Stimulated activated CD4-positive, alpha-beta T cell treated with anti-CD3 and anti-CD28 coated beads, Interleukin-15, amount 100 ng/mL, for 1 hour (primary cell): ENCODE measurements at places on chromosomes 12 and 14.

DNA sequence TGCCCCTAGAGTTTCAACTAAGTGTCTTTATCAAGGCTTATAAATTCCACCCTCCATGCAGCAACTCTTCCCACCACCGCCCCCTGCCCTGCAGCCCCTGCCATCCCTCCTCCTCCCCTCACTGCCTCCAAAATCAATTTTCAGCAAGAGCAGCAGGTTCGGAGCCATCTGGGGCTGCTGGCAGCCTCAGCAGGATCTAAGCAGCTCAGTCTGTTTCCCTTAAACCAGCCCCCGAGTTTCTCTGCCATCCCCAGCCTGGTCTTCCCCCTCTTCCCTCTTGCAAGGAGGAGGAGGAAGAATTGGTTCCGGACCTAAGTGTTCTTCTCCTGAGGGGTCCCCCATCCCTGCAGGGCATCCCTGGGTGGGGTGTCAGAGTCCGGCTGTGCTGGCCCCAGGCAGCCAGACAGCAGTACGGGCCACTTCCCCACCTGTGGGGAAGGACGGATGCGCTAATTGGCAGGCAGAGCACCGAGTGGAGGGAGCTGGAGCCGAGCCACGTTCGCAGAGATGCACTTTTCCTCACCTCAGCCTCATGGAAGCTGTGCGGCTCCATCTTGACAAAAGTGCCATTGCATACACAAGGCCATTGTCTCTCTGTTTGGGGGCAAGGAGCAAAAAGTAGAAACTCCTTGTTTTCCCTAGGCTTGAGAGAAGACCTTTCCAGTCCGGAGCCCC is 189.3 kb downstream of the KCNA5 start:
- DNase-seq, result no peak

- DNase-seq, result no peak
These were observed 17.1 kb downstream of the ACTN1 start for GRCh38 chr14:68961781-68962584.

DNA sequence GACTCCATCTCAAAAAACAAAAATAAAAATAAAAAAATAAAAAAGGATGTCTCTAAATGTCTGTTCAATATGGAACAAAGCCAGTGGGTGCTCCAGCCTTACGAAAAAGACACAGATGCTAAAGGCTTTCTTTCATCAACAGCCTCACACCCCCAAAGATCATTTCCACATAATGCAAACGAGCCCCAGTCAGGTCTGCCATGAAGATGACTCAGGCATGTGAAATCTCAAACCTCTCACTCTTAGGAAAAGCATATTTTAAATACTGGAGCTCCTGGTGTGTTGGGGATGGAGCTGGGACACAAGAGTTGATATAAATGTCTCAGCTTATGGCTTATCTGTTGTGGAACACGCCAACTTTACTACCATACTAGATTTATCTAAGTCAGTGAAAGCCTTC is 49.9 kb upstream of the PLXNC1 start:
- DNase-seq, result no peak

DNA sequence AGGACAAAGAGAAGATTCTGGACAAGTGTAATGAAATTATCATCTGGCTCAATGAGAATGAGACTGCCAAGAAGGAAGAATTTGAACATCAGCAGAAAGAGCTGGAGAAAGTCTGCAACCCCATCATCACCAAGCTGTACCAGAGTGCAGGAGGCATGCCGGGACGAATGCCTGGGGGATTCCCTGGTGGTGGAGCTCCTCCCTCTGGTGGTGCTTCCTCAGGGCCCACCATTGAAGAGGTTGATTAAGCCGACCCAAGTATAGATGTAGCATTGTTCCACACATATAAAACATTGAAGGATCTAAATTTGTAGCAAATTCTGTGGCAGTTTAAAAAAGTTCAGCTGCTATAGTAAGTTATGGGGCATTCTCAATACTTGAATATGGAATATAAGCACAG is 174.3 kb upstream of the CCND2 start:
- DNase-seq, result no peak

DNA sequence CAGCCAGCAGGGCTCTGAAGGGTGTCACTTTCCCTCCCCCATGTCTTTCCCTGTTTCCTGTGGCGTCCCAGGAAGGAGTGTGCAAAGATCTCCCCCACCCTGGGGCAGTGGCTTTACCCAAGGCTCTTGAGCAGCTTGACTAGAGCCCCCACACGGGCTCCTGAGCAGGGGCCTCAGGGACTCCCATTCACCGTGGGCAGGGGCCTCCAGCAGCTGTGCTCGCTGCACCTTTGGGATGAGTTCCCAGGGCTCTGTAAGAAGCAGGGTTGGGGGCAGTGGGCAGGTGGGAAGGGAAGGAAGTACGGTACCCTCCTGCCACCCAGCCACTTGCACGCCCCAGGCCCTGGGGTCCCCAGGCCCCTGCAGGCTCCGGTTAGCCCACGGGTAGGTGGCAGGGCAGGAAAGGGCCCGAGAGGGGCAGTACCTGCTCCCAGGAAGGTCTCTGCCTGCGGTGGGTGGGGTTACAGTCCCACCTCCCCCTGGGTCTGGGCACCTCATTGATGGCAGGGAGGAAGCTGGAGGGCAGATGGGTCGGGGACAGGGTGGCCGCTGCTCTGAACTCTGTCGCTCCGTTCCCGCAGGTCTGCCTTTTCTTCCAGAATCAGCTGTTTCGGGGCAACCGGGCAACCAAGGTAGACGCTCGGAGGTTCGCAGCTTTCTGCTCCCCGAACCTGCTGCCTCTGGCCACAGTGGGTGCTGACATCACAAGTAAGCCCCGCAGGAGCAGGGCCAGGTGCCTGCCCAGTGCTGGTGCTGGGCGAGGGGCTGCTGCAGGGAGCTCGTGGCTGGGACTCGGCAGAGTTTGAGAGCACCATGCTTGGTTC is 13.0 kb downstream of the ASPG start:
- DNase-seq, result no peak

GRCh38 chr14:74346341-74346740 is 1.9 kb upstream of the VRTN start:
- no peak for DNase-seq

GRCh38 chr12:109586385-109587296 is 13.0 kb downstream of the MVK start:
- no peak for DNase-seq

- DNase-seq, result no peak
These were observed 218.1 kb downstream of the MSRB3 start for GRCh38 chr12:65496617-65497016.

GRCh38 chr14:76152333-76152681 is 585 bp downstream of the GPATCH2L start:
- peak; percentile 46 for DNase-seq
